ENCODE measurements at places on chromosomes 2 and 18.

GRCh38 chr2:26059542-26059941 lies 25.7 kb downstream of the RAB10 start:
- no peak for DNase-seq

GRCh38 chr2:37713258-37713700 lies 41.8 kb upstream of the CDC42EP3 start:
- DNase-seq, result peak; percentile 47

GRCh38 chr2:105103481-105103880 lies 65.6 kb downstream of the MRPS9 start:
- DNase-seq, result no peak

DNA sequence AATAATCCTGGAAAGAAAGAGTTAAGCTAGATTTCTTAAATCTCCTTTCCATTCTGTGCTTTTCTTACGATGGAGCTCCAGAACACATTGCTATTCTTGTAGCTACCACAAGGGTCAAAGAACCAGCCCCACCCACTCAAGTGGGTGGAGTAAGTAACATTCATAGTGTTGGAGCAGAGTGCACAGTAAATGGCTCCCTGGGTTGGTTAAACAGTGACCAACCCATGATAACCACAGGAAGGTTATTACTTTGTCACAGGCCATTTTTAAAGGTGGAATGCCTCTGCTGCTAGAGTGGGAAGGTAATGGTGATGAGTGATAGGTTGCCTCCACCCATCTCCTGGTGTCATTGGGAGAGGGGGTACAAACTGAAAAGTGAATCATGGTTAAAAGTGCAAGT lies 13.9 kb downstream of the ARPC2 start:
- DNase-seq, result no peak

- DNase-seq, result no peak
Observed at GRCh38 chr2:81437456-81438000, 1133.0 kb upstream of the LRRTM1 start.

- no peak for DNase-seq
Observed at GRCh38 chr2:237649541-237650454, 22.4 kb downstream of the LRRFIP1 start.

GRCh38 chr2:241855888-241856422 lies 2.7 kb downstream of the PDCD1 start:
- no peak for DNase-seq

- DNase-seq, result no peak
Observed at GRCh38 chr2:39525636-39526412, 88.7 kb upstream of the MAP4K3 start.

DNA sequence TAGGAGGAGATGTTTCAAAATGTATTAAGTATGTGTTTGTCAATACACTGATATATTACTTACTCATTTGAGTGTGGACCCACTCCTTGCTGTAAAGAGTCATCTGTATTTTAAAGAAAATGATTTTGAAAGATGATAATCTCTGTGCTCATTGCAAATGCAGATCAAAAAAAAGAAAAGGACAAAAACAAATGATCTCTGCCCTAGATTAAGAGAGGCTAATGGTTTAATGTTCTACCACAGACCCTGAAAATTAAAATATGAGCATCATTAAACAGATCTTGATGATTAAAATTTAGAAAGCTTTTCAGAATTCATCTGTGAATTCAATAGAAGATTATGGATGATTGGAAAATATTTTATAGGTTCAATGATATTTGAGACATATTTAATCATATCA lies 136.5 kb downstream of the CNTNAP5 start:
- DNase-seq, result no peak

GRCh38 chr18:77676910-77677309 lies 427.3 kb downstream of the GALR1 start:
- no peak for DNase-seq

GRCh38 chr2:11740723-11741122 lies 5.7 kb upstream of the LPIN1 start:
- DNase-seq, result no peak

DNA sequence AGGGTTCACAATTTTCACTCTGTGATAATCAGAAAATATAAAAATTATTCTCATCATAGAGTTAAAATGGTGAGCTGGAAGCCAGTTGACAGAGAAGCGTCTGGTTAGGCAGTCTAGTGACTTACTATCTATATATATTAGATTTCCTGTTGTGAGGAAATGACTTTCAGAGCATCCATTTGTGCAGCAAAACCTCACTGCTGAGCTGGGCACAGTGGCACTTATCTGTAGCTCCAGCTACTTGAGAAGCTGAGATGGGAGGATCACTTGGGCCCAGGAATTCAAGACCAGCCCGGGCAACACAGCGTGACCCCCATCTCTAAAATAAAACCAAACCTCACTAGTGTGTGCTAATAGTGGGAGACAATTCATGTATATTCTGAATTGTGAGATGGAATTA lies 7.2 kb upstream of the KIAA2012 start:
- DNase-seq, result no peak

- DNase-seq, result no peak
Observed at GRCh38 chr18:2589345-2590068, 18.1 kb downstream of the NDC80 start.

- DNase-seq, result peak; percentile 54
Observed at GRCh38 chr2:48946449-48947048, 191.0 kb upstream of the LHCGR start.

DNA sequence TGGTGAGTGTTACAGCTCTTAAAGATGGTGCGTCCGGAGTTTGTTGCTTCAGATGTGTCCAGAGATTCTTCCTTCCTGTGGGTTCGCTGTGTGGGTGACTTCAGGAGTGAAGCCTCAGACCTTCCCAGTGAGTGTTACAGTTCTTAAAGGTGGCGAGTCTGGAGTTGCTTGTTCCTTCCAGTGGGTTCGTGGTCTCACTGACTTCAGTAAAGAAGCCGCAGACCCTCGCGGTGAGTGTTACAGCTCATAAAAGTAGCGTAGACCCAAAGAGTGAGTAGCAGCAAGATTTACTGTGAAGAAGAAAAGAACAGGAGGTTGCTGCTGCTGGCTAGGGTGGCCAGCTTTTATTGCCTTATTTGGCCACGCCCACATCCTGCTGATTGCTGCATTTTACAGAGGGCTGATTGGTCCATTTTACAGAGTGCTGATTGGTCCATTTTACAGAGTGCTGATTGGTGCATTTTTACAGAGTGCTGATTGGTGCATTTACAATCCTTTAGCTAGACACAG lies 34.0 kb upstream of the SPTBN1 start:
- peak; percentile 4 for DNase-seq

DNA sequence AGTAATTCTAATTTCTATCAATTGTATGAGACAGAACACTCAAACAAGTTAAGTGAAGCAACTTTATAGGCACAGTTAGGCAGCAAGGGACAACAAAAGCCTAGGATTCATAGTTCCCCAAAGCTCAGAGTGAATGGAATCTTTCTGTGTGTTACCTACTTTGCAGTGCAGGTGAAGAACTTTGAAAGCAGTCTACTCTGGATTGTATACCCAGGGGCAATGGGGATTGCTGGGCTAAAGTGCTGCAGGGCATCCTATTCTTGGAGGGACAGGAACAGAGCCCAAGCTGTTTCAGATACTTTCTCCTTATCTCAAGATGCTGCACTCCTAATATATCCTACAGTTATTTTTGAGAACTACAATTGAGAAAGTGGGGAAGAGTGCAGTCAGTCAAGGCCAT lies 207.6 kb downstream of the PLCL1 start:
- DNase-seq, result no peak

DNA sequence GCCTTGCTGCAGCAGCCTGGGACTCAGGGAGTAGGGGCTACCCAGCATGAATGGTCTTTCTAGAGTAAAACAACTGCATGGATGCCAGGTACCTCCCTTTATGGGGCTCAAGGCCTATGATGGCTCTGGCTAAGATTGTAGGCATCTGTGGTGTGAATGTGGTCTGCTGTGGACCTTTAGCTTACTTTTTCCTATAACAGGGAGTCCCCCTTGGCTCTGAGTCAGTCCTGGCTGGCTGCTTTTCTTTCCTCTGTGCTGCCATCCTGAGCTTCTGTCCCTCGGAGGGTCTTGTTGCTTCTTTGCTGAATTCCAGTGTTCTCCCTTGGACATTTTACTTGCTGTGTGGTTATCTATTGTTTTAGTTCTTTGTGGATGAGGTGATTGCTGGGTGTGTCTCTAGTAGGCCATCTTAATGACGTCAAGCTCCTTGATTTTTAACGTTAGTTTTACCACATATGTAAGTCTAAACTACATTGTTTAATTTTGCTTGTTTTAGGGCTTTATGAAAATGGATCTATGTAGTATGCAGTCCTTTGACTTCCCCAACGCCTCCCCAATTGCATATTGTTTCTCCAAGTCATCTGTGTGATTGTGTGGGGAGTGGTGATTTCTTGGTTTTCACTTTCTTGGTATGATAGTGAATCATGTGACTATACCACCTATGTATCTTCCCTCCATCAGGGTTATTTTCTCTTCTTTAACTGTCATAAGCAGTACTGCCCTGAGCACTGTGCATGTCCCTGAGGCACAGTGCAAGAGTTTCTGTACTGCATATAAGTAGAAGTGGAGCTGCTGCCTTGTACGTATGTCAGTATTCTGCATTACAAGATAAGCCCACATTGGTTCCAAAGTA lies 92.4 kb downstream of the NCK2 start:
- DNase-seq, result no peak

DNA sequence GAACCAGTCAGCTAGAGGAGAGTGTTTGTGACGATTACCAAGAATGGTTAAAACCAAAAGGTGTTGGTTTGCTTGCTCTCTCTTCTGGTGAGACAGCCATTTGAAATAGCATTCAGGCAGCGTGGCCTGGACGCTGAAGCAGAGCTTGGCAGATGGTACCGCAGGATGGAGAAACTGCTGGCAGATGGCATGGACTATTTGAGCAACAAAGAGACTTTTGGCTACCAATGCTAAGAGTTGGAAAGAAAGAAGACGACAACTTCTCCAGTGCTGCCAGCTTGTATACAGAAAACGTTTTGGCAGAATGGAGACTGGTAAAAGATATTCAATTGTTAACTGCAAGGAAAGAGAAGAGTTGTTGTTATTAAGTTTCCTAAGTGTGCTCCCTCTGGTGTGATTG lies 315.0 kb downstream of the PARD3B start:
- no peak for DNase-seq
